Metanephros (tissue), 2 donors: ENCODE measurements at places on chromosomes 16 and 17. TPM values are rescaled to one million over a fixed set of nuclear protein-coding genes. Genes with fewer than 3 reads are reported as not detected.

Gene RNF43
- 14.8 TPM for total RNA-seq

Gene MEIOB
- 0.29 TPM for total RNA-seq

Gene SLC43A2
- 42.3 TPM for total RNA-seq

Gene DOC2B
- 63.1 TPM for total RNA-seq

Gene EARS2
- total RNA-seq = 53.1 TPM

Gene TRAF4
- 141 TPM for total RNA-seq

Gene PRR11
- 5.3 TPM for total RNA-seq

Gene CCL4
- 6.0 TPM for total RNA-seq

Gene FOXN1
- total RNA-seq = 0.23 TPM

Gene IL21R
- 0.18 TPM for total RNA-seq

Gene CCL22
- not detected for total RNA-seq

Gene CLEC19A
- total RNA-seq = 0.18 TPM
